Stimulated activated CD4-positive, alpha-beta T cell treated with anti-CD3 and anti-CD28 coated beads, Interleukin-15, amount 100 ng/mL, for 24 hours (primary cell): ENCODE measurements at places on chromosomes 7 and 10.
A peak's percentile ranks its signal among the peaks of the same experiment; 100 is the strongest.

- no peak for DNase-seq
These were observed 211.3 kb upstream of the DPP6 start for GRCh38 chr7:153840861-153841260.

GRCh38 chr10:89032141-89032891 lies 41.7 kb downstream of the FAS start:
- DNase-seq = peak; percentile 81

- DNase-seq = no peak
These were observed 3.2 kb downstream of the ACADSB start for GRCh38 chr10:123011987-123012386.

GRCh38 chr10:29254123-29255046 lies 34.5 kb upstream of the LYZL1 start:
- DNase-seq = no peak

- no peak for DNase-seq
These were observed 64.8 kb downstream of the SMURF1 start for GRCh38 chr7:99079104-99079503.

DNA sequence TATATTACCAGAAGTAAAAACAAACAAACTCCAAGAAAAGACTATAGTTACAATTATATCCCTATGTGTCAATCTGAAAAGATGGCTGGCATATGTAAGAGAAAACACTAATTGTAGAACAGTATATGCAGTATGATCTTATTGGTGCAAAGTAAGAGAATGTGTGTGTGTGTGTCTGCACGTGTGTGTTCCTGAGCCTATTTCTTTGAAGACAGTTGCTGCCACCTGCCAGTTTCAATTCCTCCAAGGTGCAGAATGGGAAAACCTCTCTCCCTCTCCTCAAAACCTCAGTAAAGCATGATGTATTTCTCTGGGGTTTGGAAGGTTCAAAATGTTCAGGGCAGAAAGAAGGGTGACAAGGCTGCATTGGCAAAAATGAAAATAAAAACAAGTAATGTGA lies 8.8 kb upstream of the SFTPA1 start:
- no peak for DNase-seq

- DNase-seq = no peak
These were observed 2.0 kb upstream of the C10orf120 start for GRCh38 chr10:122701652-122702051.

DNA sequence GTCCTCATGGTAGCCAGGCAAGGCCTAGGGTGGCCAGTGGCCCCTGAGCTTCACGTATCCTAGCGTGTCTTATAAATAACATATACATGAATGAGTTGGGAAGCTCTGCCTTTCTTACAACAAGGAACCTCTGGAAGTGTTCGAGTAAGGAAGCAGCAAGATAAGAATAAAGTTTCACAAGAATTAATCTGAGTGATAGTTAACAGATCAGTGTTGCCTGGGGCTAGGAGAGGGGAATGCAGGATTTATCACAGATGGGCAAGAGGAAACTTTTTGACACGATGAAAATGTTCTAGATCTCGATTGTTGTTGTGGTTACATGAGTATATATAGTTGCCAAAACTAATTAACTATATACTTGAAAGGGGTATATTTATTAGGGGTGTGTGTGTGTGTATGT lies 74.2 kb downstream of the TSPAN12 start:
- DNase-seq = no peak

- no peak for DNase-seq
These were observed 42.8 kb upstream of the RABGEF1 start for GRCh38 chr7:66697449-66698438.

DNA sequence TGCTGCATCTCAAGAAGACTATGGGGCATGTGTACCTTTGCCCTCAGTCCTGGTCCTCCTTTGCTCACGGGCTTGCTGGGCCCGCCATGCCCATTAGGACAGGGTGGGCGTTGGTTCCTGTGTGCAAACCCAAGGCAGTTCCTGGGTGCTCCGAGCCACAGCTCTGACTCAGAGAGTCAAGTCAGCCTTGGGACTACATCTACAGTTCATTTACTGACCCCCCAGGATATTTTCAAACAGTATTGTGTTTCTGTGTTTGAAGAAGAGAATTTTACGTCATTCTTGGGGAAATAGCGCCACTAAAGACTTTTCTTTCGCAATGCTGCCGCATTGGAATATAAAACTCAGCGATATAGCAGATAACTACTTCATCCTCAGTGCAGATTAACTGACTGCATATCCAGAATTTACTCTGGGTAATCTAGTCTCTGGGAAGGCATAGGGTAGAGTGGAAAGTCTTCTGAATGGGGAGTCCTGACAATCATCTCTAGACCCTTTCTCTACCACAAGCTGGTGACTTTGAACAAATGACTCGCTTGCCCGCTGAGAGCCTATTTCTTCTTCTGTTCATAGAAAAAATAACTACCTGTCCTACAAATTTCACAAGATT lies 638.9 kb upstream of the FZD8 start:
- no peak for DNase-seq

DNA sequence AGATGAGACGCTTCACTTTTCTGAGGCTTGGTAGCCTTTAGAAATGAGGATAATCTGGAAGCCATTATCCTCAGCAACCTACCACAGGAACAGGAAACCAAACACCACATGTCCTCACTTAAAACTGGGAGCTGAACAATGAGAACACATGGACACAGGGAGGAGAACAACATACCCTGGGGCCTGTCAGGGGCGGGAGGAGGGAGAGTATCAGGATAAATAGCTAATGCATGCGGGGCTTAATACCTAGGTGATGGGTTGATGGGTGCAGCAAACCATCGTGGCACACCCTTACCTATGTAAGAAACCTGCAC lies 48.9 kb downstream of the LRGUK start:
- no peak for DNase-seq

- DNase-seq = no peak
These were observed 45.3 kb downstream of the TACC2 start for GRCh38 chr10:122034149-122034756.

- no peak for DNase-seq
These were observed 23.8 kb upstream of the IFIT2 start for GRCh38 chr10:89278034-89278535.

DNA sequence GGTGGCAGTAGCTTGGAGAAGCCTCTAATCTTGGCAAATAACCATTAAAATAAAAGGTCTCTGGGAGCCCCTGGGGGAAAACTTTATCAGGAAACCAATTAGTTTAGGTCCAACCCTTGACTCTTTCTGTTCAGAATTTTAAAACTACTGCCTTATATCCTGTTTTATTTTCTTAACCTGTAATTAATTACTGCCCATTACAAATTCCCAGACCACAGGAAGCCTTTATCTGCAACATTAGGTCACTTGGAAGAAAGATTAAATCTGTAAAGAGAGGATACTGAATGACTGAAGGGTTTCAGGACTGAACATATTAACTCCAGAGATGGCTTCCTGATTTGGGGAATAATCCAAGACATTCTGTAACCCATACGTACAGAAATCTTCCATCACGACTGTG lies 320.5 kb upstream of the SORCS1 start:
- no peak for DNase-seq

DNA sequence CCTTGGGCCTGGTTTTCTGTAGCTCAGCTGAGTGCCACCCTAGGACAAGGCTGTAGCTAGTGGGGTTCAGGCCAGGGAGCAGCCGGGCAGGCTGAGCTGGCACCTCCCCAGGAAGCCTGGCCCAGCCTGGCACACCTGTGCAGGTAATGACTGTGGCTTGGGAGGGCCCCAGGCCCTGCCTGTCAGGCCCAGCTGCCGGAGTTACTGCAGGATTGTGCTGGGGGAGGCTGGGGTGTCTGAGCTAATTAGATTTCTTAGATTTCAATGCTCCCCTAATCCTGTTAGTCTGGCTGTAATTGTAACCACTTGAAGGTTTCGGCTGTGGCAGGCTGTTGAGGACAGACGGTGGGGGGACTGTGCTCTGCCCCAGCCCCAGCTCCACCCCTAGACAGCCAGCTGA lies 6.0 kb downstream of the ZMIZ1 start:
- DNase-seq = no peak

DNA sequence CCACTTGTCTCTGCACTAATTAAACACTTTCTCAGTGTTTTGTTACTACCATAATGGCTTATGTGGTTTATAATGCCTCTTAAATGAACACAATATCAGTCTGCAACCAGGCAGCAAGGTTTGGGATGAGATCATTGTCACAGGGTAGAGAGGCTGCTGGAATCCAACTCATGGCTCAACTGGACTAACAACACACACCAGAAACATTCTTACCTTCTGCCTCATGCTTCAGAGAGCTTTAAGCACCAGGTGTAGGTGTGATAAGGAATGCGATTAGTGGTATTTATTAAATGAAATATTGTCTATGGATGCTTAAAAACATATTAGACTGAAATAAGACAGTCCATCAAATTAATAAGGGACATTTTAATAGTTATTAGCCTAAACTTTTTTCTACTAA lies 25.4 kb downstream of the PTF1A start:
- DNase-seq = no peak

DNA sequence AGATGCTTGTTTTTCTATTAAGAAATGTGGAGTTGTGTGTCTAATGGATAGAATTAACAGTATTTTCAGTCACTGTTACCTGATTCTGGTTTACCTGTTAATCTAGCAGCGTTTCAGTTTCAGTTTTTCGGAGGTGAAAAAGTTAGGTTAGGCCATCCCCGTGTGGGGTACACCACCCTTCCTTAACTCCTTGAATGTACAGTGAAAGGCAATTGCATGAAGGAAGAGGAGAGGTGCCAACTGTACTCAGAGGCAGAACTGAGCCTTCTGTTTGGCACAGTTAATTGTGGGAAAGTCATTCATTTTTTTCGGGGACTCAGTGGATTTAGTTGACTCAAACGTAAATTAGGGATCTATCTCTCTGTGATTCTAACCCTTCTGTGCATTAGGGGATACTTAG lies 35.5 kb downstream of the RPA3 start:
- DNase-seq = no peak

DNA sequence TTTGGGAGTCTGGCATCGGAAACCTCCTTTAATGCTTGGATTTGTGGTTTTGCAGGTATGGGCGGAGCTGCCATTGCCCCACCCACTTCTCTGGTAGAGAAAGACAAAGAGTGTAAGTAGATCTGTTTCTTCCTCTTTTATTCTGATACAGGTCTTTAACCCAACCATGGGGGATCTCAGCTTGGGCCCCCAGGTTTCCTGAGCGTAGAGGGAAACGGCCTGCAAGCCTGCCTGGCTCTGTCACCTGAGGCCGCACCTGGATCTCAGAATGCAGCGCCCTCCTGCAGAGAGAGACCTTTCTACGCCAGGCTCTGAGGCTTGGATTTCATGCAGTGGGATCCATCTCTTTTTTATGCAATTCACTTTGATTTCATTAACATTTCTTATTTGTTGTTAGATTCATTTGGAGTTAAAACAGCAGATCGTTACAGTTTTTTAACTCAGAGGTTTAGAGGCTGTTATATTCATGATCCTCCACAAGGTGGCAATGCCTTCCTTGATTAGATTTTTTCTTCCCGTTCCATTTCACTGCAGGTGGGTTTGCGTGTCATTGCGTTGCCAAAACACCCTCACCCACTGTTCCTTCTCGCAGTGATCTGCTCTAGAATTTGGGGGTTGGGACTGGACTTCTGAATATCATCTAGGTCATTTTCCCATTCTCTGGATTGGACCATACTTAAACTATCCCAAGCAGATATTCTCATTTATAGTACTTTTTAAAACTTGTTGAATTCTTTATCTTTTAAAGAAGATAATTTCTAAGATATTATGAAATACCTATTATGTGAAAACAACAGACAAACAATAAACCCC lies 20.0 kb downstream of the RBM17 start:
- no peak for DNase-seq

DNA sequence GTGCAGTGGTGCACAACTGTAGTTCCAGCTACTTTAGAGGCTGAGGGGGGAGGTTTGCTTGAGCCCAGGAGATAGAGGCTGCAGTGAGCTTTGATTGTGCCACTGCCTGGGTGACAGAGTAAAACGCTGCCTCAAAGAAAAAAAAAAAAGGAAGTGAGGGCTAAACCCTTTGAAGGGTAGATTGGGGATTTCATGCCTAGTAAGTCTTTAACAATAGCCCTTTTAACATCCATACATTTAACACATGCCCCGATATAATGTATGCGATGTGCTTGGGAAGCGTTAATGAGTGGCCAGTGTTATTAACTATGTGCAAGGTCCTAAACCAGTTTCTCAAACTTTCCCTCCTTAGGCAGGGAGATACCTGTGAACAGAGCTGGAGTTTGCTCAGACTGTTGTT lies 229.2 kb upstream of the HPS1 start:
- DNase-seq = no peak
